Mammary epithelial cell (primary cell): ENCODE measurements at places on chromosomes 1 and 21. TPM values are rescaled to one million over a fixed set of nuclear protein-coding genes. Genes with fewer than 3 reads are reported as not detected.

Gene TMEM81
- 1.5 TPM for total RNA-seq

Gene LRRC71
- total RNA-seq: not detected

Gene MRTO4
- total RNA-seq: 38.8 and 51.6 TPM in 2 replicates

Gene OXCT2
- 0.28 and 0.59 TPM in 2 replicates for total RNA-seq

GRCh38 chr1:87051965-87052364 is 137.5 kb downstream of the HS2ST1 start:
- DNase-seq: no peak

- no peak for DNase-seq
Observed at GRCh38 chr1:223543560-223543959, 121.9 kb downstream of the CAPN8 start.

DNA sequence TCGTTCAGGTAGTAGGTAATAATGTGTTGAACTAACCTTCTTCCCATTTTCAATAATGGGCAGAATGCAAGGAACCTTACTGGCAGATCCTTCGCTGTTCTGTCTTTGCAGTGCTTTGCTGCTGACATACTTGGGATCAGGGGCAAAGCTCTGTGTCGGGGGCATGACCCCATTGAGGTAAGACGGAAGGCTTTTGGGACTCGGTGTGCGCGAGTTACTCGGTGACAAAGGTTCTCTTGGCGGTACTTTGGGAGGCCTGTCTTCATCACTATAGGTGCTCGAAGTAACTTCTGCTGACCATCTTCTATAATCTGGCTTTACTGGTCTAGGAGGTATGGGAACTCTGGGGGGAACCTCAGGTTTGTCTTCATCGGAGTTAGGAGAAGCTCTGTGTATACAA is 12.7 kb downstream of the ERRFI1 start:
- no peak for DNase-seq

GRCh38 chr1:108817016-108817415 is 39.9 kb downstream of the AKNAD1 start:
- DNase-seq: peak; percentile 96

- peak; percentile 93 for DNase-seq
Observed at GRCh38 chr1:31701091-31701736, 2.6 kb downstream of the COL16A1 start.

DNA sequence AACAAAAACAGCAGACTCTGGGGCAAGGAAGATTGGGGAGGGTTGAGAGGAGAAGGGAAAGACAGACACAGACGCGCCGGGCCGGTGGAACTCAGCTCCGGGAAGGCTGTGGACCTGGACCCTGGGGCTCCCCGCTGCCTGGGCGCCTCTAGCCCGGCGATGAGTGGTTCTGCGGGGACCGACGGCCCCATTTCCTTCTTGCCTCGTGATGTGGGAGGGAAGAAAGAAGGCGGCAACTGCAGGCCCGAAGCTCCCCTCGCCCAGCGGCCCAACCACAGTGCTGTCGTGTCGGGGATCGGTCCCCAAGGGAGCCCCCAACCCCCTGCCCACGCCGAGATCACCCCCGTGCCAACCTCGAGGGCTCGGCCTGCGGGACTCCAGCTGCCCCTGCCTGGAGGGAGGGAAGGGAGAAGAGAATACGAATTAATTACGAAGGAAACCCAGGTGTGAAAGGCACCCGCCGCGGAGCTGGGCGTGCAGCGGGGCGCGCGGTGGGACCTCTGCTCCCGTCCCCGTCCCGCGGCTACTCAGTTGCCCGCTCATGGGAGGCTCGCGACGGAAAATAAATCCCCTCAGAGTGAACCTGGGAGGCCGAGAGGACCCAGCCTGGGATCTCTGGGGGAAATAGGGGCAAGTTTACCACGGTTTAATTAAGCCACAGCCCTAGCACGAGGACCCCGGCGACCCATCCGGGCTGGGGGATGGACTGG is 7.4 kb downstream of the FOXD3 start:
- DNase-seq: no peak

- peak; percentile 89 for DNase-seq
Observed at GRCh38 chr1:16145662-16146278, 10.1 kb downstream of the EPHA2 start.

DNA sequence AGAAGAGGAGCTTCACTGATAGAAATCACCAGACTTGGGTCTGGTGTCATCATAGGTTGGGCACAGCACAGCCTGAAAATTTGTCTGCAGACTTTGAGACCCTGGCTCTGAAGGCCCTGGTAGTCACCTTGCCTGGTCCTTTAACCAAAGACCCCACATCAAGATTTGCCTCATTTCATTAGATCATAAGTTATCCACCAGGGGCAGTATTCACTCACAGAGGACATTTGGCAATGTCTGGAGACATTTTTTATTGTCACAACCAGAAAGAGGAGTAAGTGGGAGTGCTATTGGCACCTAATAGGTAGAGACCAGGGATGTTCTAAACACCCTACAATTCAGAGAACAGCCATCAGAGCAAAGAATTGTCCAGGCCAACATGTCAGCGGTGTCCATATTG is 22.1 kb upstream of the PAX7 start:
- no peak for DNase-seq

GRCh38 chr1:38018864-38019343 is 6.4 kb downstream of the UTP11 start:
- DNase-seq: no peak

- DNase-seq: no peak
Observed at GRCh38 chr1:172442843-172443565, 865 bp downstream of the PIGC start.

DNA sequence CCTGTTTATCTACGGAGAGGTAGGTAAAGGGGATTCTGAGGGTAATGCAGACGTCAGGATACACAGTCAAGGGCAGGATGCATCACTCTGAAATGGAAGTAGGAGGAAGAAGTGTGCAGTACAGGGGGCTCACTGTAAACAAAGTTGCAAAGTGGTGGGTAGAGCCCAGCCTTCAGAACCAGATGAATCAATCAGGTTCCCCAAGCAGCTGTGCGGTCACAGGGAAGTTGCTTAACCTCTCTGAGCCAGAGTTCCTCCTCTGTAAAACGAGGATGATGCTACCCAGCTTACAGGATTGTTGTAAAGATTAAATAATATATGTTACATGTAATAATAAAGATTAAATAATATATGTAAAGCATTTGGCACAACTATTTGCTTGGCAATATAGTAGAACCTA is 13.5 kb upstream of the MYOM3 start:
- DNase-seq: no peak

- DNase-seq: no peak
Observed at GRCh38 chr1:38121231-38121680, 74.7 kb upstream of the POU3F1 start.

GRCh38 chr1:235295902-235296350 is 32.1 kb downstream of the ARID4B start:
- peak; percentile 81 for DNase-seq

DNA sequence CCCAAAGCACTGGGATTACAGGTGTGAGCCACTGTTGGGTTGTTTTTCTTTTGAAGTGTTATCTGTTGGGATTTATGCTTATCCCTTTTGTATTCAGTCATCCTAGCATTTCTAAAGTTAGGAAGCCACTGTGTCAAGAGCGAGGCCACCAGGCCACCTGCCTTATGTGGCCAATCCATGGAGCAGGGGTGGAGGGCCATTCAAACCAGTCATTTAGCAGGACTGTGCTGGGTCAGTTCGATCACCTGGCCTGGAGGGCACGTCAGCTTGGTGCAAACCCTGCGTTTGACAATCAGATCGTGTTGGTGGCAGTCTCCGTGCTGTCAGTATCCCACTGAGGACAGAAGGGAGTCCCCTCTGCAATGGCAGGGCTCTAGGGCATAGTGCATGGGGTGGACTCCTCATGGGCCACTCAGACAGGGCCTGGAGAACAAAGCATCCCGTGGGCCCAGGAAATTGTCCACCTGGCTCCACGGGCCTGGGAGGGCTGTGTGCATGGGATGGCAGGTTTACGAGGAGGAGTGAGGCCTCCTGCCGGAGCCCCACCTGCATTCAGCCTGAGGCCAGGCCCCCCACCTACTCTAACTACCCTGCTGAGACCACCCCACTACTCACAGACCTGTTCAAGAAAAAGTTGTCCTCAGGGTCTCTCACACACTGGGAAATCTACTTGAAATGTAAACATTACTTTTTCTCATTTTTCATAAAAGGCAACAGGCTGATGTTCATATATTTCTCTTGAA is 242.3 kb downstream of the SDCCAG8 start:
- no peak for DNase-seq
